ENCODE measurements at places on chromosomes 3 and 15.

DNA sequence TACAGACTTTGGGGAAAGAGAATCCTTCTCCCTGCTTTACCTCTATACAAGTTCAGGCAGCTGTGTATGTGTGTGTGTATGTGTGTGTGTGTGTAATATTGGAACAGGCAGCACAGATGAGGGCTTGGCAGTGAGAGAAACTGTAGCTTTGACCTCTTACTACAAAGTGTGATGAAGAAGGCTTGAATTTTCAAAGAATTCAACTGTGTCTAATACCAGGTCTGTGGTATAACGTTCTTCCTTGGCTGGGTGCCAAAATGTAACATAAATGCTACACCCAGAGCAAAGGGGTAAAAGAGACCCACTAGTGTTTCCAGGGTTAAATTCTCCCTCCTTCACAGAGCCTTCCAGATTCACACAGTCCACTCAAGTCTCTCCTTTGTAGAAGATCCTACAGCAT is 51.1 kb downstream of the CHST2 start:
- DNase-seq: no peak

- no peak for DNase-seq
Measured at GRCh38 chr3:119346076-119346496, 51.9 kb downstream of the ARHGAP31 start.

DNA sequence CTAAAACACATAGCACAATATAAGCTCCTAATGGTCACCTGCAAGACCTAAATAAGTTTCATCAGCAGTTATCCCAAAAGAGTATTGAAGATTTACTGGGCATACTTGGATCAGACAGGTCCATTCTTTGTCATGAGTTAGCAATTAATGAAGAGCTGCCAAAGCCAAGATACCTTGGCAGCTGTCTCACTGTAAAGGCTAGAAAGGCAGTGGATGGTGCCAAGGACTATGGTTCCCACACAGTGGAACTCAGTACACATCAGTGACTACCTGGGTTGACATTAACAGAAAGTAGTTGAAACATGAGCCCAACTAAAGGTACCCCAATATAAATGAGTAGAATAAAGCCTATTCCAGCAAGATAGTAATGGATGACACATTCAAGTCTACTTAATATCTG is 41.1 kb upstream of the TMCO5A start:
- DNase-seq: no peak

GRCh38 chr3:110569073-110569472 is 502.5 kb upstream of the NECTIN3 start:
- DNase-seq: no peak

- DNase-seq: no peak
Measured at GRCh38 chr3:8724108-8724752, 9.4 kb upstream of the CAV3 start.

Data from dermis blood vessel endothelial cell (primary cell).